ENCODE measurements at places on chromosomes 6 and 20.
A peak's percentile ranks its signal among the peaks of the same experiment; 100 is the strongest.

GRCh38 chr20:3547906-3548305 lies 77.1 kb downstream of the ATRN start:
- no peak for DNase-seq

DNA sequence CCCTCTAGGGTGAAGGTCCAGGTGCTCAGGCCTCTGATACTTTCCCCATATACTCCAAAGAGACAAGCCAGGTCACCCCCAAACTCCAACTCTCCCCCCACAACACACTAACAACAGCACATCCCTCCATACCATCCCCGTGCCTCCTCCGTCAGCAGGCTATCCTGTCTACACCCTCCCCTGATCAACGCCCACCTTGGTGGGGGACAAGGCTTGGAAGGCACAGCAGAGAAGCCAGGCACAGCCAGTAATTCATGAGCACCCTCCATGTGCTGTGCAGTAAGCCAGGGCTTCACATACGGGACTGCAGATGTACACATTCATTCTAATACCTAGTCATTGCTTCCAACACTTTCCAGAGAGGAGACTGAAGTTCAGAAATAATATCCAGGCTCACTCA lies 57.6 kb downstream of the TRERF1 start:
- DNase-seq, result no peak

GRCh38 chr20:59023616-59024015 lies 4.4 kb downstream of the TUBB1 start:
- no peak for DNase-seq

DNA sequence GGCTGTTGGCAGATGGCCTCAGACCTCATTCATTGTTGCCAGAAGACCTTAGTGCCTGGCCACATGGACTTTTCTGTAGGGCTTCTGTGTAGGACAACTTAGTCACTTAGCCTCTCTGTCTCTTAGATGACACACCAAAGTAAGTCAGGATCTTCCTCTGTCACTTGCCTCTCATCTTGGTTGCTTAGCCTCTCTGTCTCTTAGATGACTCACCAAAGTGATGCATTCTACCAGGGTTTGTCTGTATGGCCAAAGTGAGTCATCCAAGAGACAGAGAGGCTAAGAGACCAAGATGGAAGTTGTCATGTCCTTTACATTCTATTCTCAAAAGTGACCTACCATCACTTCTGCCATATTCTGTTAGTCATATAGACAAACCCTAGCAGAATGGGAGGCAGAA lies 255.9 kb upstream of the DEFB112 start:
- DNase-seq, result no peak

- DNase-seq, result no peak
These were observed 437 bp downstream of the CD40 start for GRCh38 chr20:46118481-46119020.

GRCh38 chr20:54774426-54774825 lies 299.0 kb downstream of the DOK5 start:
- DNase-seq, result no peak

DNA sequence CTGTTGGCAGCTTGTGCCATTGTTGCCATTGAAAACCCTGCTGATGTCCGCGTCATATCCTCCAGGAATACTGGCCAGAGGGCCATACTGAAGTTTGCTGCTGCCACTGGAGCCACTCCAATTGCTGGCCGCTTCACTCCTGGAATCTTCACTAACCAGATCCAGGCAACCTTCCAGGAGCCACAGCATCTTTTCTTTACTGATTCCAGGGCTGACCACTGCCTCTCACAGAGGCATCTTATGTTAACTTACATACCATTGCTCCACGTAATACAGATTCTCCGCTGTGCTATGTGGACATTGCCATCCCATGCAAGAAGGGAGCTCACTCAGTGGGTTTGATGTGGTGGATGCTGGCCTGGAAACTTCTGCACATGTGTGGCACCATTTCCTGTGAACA lies 221.8 kb upstream of the FAM83B start:
- no peak for DNase-seq

DNA sequence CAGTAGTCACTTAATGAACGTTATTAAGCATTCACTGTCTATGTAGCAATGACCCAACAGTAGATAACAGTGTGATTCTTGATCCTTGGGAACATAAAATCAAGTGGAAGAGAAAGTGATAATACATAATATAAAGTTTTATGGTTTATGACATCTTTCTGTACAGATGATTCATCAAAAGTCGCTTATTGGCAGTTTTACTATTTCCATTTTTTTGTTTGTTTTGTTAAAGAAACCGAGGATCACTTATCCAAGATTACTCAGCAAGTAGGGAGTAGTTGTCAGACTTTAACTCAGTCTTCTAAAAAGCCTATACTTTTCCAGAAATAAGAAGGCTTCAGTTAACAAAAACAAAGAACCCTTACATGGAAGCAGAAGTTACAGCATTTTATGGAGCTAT lies 260.8 kb downstream of the ZFAND3 start:
- DNase-seq, result no peak

GRCh38 chr20:63189846-63190559 lies 25.9 kb downstream of the YTHDF1 start:
- no peak for DNase-seq

- DNase-seq, result no peak
These were observed 61.1 kb downstream of the SYCP2L start for GRCh38 chr6:10947966-10948365.

DNA sequence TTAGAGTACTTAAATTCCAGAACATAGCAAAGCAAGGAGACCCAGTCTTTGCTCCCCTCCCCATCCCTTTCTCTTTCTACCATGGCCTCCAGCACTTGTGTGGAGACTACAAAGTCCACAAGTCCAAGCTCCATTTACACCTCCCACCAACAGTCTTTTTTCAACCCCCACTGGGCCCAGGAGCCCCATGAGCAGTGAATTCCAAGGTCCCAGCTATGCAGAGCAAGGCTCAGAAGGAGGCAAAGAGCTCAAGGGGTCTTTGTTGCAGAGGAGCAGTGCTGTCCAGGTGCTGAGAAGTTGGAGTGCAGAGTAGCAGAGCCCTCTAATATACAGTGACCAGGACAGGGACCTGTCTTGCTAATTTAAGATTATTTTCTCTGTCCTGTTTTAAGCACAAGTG lies 9.0 kb downstream of the PAK5 start:
- DNase-seq, result no peak

DNA sequence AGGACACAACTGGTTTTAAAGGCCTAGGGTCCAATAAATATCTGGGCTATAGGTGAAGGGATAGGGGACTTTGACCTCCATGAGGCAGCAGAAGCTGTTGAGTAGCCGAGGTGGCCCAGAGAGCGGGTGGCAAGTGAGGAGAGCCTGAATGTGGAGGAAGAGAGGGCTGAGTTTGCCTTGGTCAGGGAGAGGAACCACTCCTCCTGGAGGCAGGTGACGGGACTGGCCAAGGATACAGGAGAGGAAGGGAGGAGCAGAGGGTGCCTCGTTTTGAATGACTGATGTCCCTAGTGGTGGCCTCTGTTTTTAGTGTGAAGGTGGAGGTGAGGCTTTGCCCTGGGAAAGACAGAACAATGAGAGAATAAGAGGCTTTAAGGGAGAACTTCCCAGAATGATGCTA lies 19.1 kb upstream of the AAR2 start:
- no peak for DNase-seq

DNA sequence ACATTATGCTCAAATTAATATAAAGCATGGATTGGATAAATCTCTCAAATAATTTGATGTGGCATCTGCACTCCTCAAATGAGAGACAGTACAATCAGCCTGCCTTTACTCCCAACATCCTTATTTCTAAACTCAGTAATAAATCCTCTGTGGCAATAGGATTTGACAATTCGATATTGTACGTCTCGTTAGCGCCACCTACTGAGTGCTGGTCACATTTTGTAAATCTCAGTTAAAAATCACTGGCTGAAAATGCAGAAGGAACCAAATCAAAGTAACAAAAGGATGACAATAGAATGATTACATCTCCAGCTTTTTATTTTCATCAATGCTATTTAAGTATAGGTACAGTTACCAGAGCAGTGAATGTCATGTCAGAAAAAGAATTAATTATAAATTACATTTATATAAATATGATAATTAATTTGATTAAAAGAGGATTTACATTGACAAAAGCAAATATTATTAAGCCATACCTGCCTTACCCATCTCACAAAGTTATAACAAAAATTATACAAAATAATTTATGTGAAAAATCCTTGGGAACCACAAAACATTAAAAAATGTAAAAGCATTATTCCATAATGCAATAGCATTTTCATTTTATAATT lies 20.2 kb upstream of the GJE1 start:
- peak; percentile 73 for DNase-seq

DNA sequence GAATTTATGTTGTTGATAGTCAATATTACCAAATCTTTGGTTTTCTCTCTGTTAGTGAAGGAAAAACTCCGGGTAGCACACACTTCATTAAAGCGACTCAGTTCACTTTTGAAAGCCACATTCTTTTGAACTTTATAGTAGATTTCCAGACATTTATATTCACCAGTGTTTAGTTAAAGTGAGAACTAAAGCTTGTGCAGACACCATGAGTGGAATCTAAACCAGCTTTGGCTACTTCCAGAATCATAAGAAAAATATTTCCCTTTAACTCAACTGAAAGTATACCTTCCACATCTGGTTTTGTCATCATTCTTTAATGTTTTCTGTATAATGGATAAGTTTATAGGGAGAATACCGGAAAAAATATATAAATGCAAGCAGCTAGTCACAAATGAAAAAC lies 92.1 kb upstream of the COL21A1 start:
- no peak for DNase-seq

DNA sequence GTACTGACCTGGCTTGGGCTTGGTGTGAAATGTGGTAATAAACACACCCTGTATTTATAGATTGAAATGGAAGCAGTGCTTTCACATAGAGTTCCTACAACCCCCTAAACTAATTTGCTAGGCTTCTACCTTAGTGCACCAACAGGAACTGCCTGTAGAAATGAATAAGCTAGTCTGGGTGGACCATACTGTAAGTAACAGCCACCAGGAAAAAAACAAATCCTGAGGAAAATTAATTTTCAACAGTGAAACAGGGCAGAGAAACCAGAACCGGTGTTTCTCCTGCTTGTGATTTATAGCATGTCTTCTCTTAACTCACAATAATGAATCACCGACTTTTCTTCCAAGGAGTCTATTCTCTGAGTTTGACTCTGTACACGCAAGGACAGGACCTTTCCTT lies 184.8 kb upstream of the HDAC2 start:
- no peak for DNase-seq

DNA sequence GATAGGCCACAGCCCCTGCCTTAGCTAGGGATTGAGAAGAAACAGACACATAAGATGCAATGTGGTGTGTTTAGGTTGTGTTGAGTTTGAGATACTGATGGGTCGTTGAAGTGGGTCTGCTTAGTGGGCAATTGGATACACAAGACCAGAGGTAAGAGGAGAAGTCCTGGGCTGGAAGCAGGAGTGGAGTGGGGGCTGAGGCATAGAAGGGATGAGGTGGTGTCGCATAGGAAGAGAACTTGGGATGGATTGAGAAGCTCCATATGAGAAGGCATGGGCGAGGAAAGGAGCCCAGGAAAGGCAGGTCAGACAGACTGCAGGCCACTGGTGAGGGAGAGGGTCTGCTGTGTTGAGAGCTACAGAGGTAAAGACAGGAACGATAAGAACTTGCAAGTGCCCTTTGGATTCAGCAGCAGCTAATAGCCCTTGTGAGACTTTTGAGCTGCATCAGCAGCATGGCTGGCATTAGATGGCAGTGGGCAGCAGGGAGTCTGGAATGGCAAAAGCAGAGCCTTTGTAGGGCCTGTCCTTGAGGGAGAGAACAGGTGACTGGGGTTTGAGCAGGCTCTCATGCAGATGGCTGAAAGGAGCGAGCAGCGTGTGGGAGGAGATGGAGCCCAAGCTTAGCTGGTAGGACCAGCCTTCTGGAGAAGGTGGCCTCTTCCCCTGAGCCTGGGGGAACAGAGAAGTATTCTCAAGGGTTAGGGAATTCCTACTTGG lies 33.2 kb downstream of the PLCG1 start:
- no peak for DNase-seq

GRCh38 chr6:125844989-125845388 lies 54.2 kb downstream of the NCOA7 start:
- no peak for DNase-seq

- no peak for DNase-seq
These were observed 107.5 kb upstream of the PRSS16 start for GRCh38 chr6:27139756-27140579.

- DNase-seq, result no peak
These were observed at the start of gene KCNK16 for GRCh38 chr6:39322306-39322850. Gene KCNK16, minus strand, starts transcription at chr6:39322702. Its CDS starts 162 bp downstream, at chr6:39322540.

DNA sequence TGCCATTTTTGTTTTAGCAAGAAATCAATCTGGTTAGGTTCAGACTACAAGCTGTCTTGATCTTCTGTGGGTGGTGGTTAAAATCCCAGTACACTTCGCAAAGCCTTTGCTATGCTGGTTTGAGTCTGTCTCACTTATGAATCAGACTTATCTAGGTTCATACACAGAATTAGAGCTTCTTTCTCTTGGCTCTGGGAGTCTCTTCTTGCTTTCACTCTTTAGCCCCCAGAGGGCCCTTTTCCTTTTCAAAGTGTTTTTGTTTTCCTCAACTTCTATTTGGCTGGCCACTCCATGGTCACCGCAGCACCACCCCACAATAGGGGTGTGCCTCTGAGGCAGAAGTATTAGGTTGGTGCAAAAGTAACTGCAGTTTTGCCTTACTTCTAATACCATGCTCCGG lies 21.3 kb downstream of the ECI2 start:
- DNase-seq, result no peak

DNA sequence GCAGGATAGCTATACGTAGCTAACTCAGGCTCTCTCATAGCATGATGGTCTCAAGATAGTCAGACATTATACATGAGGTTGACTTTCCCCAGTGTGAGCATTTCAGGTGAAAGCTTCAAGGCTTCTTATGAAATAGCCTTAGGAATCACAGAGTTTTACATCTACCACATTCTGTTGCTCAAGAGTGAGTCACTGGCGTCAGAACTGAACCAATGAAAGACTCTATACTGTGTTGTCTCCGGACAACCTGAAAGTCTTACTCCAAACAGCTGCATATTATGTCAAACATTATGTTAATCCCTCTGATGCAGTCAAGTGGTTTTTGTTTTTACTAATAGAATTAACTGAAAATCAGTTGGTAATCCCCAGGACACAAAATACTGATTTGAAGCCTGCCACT lies 79.8 kb upstream of the TRDN start:
- DNase-seq, result no peak
